ENCODE measurements at places on chromosomes 7 and 10. TPM values are rescaled to one million over a fixed set of nuclear protein-coding genes. Genes with fewer than 3 reads are reported as not detected.

Gene GRID2IP
- total RNA-seq, result not detected

Gene METTL27
- total RNA-seq, result 0.41 TPM

Gene GHRHR
- total RNA-seq, result not detected

Gene CDH23
- 0.71 TPM for total RNA-seq

Gene RARRES2
- 1.4 TPM for total RNA-seq

Gene AKR1C4
- 0.15 TPM for total RNA-seq

Gene FAM204A
- total RNA-seq, result 65.0 TPM

Gene PLXNA4
- 0.08 TPM for total RNA-seq

Gene EVX1
- not detected for total RNA-seq

Gene SPDYE16
- not detected for total RNA-seq
